Cerebellar nuclear complex (tissue), 1 donor: ENCODE measurements at places on chromosomes 1 and 21.

DNA sequence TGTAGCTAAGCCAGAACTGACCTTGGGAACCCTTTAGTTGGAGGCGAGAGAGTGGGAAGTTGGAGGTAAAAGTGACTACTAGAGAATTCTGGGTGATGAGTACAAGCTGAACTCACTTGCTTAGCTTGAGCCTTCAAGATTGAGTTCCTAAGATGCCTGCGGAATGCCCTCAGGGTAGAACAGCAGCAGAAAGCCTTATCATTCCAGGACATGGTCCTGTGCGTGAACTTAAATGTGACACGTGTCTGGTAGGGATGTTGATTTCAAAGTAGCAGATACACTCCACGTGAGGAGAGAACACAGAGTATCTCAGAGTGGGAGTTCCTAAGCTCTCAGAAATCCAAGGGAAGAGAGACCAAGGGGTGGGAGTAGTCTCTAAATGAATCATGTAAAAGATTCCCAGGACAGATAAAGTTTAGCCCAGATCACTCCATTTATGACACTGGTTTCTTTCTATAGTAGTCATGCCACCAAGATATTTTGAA lies 60.1 kb downstream of the KCNK1 start:
- no peak for DNase-seq

GRCh38 chr21:31045841-31046240 lies 7.6 kb upstream of the KRTAP19-8 start:
- no peak for DNase-seq

- no peak for DNase-seq
Measured at GRCh38 chr1:246987083-246987690, 20.7 kb downstream of the ZNF695 start.

- no peak for DNase-seq
Measured at GRCh38 chr1:7888248-7889081, 35.6 kb upstream of the UTS2 start.

DNA sequence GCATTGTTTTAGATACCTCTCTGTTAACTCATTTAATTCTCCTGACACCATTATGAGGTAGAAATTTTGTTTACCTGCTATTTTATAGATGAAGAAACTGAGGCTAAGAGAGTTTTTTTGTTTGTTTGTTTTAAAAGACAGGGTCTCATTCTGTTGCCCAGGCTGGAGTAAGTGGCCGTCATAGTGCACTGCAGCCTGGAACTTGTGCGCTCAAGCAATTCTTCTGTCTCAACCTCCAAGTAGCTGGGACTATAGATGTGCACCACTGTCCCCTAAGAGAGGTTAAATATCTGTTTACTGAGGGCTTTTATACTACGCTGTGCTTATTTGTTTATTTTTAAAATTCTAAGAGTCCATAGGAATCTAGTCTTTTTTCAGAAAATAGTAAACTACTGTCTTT lies 43.7 kb upstream of the CACYBP start:
- no peak for DNase-seq
